Stimulated activated CD4-positive, alpha-beta T cell treated with anti-CD3 and anti-CD28 coated beads, Interleukin-12 subunit alpha, Interleukin-12 subunit beta, amount 100 ng/mL, for 48 hours (primary cell): ENCODE measurements at places on chromosomes 7 and 10.
A peak's percentile ranks its signal among the peaks of the same experiment; 100 is the strongest.

DNA sequence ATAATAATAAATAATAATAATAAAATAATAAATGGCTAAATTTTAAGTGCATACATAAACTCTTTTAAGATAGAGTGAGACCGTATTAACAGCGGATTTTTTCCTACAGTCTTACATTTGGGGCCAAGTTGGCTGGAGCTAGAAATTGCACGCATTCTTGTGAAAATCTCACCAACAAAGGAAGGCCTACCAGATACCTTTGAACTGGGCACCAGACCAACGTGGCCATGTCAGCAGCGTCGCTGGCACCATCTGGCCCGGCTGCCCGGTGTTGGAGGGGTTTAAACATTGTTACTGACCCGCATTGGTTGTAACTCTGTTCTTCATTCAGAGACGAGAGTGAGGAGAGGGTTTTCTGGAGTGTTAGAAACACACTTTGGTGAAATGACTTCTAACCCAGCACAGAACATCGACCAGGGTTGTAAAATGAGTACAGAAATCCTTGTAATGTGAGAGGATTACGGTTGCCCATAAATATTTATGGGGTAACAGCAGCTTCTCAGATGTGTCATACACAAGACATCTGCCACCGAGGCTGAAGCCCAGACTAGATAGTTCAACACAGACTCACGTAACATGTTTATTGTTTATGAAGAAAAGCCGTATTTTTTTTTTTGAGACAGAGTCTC lies 34.6 kb upstream of the UNCX start:
- no peak for DNase-seq

DNA sequence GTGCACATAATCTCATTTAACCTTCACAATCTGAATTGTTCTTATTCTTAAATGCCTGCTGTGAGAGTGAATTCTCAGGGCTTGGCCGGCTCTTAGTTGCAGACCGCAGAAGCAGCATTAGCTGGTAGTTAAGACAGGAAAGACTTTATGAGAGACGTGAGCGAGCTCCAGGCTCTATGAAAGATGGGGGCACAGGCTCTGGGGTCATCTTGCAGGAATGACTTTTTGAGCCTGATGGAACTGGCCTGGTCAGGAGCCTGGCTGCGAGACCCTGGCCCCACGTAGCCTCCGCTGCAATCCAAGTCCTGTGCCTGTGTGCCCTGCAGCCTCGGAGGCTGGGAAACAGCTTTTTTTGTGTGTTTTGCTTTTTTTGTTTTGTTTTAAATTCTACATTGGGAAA lies 958.8 kb upstream of the ZNF722 start:
- DNase-seq = no peak

DNA sequence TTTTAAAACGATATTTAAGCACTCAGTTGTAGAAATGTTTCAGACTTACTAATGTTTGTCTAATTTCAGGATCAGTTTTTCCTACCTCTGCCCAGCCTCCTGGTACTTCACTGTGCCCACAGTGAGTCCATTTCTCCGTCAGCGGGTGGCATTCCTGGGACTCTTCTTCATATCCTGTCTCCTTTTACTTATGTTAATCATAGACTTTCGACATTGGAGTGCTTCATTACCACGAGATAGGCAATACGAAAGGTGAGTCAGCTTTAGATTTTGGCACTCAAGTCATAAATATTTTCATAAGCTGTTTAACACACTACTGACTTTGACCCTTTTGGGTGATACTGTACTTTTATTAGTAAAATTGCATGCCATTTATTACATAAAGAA lies 2.1 kb downstream of the ENTPD7 start:
- DNase-seq = no peak

GRCh38 chr10:125961743-125962142 lies 65.4 kb downstream of the FANK1 start:
- no peak for DNase-seq

DNA sequence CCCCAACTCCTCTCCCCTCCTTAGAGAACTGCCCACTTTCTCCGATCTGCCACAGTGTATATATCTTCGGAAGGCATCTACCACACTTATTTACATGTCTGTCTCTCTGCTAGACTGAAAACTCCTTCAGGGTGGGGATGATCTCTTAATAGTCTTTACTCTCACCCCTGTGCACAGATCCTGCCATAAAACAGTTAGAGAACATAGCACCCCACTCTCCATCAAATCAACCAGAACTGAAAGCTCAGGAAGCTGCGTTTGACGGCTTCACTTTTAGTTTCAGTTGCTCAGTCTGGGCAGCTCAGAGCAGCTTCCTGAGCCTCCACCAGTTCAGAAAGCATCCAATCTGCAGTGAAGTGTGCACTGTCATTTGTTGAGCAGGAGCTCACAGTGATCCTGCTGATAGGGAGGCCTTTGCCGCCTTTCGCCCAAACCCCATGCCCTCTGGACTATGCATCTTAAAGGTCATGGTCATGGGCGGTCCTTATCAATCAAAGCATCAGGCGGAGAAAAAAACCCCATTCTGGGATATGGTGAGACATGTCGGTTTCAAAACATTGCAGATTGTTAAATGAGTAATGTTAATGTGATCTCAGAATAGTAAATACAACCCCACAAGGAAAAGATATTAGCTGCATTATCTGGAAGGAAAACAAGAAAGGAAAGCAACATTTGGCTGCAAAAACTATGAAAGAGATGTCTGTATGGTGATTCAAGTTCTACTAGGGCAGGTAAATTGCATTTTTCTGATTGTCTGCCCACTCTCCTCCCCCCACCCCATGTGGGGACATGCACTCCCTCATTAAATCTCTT lies 167.1 kb upstream of the ADO start:
- DNase-seq = peak; percentile 60

DNA sequence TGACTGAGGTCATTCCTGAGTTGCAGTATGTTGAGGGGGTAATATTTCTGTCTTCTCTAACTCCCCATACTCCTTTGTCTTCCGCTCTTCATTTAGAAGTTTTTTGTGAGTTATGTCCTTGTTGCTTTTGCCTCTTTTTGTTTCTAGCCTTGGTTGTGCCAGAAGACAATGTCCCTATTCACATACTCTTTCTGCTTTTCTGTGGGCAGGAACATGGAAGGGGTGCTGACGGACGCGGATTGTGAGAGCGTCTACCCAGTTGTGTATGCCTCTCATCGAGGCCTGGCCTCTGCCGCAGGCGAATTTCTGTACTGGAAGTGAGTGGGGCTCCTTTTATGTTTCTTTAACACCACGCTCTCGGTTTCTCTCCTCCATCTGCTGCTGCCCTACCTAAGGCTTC lies 20.5 kb downstream of the STAG3 start:
- no peak for DNase-seq

DNA sequence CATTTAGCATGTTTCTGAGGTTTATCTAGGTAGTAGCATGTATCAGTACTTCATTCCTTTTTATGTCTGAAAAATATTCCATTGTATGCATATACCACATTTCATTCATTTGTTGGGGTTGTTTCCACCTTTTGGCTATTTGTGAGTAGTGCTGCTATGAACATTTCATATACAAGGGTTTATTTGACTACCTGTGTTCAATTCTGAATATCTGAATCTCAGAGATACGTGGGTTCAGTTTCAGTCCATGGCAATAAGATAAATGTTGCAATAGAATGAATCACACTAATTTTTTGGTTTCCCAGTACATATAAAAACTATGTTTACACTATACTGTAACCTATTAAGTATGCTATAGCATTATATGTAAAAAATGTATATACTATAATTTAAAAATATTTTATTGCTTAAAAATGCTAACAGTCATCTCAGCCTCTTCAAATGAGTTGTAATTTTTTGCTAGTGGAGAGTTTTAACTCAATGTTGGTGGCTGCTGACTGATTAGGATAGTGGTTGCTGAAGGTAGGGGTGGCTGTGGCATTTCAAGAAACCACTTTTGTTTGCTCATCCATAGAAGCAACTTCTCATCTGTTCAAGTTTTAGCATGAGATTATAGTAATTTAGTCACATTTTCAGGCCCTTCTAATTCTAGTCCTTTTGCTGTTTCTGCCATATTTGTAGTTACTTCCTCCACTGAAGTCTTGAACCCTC lies 13.9 kb downstream of the PLEKHA1 start:
- DNase-seq = peak; percentile 32
